ENCODE measurements at places on chromosomes 1 and 21. TPM values are rescaled to one million over a fixed set of nuclear protein-coding genes. Genes with fewer than 3 reads are reported as not detected.

GRCh38 chr1:8419172-8419571 is 101.3 kb downstream of the SLC45A1 start:
- DNase-seq = no peak

DNA sequence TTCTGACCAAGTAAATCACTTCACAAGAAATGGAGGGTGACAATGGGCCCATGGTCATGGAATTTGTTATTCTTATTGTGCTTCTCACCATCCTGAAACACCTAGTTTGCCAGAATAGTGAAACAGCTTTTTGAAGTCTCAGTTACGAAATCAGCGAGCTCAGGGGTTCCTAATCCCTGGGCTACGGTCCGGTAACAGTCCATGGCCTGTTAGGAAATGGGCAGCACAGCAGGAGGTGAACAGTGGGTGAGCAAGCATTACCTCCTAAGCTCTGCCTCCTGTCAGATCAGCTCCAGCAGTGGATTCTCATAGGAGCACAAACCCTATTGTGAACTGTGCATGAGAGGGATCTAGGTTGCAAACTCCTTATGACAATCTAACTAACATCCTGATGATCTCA is 1356.3 kb downstream of the KCNT2 start:
- DNase-seq = no peak

GRCh38 chr1:215523906-215524305 is 43.2 kb upstream of the KCTD3 start:
- DNase-seq = no peak

DNA sequence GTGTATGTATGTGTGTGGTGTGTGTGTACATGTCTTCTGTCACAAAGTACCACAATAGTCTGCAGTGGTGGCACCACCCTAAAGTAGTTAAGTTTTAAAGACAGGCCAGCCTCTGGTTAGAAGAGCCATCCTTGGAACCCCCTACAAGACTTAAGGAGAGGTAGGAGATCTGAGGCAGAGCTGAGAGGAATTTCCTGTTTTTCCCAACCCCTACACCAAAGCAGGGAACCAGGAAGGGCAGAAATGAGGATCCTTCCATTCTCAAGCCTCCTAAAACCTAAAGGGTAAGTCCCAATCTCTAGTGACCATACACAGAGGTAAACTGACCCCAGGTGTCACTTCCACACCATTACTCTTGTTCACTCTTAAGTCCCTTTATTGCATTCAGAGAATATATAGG is 11.1 kb downstream of the PEA15 start:
- no peak for DNase-seq

DNA sequence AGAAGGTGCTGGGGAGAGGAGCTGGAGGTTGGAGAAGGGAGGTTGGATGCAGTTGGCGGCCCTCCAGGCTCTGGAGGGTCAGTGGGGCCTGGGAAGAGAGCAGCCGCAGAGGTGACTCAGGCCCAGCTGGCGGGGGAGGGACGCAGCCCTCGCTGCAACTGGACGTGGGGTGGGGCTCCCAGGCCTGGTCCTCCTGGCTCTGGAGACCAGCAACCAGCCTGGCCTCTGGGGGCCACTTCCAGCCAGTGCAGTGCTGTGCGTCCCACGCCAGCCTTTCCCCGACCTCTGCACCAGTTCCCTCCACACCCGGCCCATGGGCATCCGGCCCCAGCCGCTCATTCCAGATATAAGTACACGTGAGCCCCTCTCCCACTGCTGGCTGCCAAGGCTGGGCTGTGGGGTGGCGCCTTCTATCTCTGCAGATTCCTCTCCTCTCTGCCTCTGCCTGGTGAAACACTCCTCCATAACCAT is 38.0 kb upstream of the COL18A1 start:
- DNase-seq = no peak

DNA sequence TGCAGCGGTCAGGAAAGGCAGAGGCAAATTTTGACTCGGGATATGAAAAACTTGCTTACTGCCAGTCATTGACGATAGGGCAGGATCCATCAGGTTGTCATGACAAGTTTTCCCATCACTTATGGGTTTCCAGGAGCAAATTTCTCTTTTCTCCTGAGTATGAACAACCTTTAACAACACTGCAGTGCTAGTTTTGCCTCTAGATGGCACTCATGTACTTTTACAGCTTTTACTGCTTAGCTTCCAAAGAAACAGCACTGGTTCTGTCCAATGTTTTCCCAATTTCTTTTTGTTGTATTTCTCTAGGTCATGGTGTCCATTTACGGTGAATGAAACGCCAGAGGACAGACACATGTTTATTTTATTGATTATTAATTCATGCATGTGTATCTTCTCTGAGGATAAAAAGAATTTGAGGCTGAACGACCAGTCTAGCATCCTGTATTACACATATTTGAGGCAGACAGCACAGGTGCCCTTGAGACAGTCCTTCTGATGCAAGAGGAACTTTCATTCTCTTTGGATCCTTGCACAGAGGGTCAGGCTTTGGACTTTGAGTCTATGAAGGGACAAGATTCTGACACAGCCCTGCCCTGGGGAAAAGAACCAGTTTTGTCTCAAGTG is 112.3 kb upstream of the TRABD2B start:
- no peak for DNase-seq

DNA sequence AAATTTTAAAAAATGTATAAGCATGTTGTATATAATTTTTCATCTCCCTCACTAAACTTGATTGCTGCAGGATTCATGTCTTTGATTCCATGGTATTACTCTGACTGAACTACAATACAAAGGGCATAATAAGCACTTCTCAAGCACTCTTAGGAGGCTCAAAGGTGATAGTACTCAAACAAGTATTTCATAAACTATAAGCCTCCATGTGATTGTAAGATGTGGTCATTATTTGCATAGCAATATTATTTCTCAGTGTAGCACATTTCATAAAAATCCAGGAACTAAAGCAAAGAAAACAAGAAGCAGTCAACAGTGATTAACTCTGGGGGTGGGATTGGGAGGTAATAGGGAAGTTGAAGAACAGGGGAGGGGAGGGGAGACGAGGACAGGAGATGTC is 106.2 kb upstream of the DPT start:
- no peak for DNase-seq

DNA sequence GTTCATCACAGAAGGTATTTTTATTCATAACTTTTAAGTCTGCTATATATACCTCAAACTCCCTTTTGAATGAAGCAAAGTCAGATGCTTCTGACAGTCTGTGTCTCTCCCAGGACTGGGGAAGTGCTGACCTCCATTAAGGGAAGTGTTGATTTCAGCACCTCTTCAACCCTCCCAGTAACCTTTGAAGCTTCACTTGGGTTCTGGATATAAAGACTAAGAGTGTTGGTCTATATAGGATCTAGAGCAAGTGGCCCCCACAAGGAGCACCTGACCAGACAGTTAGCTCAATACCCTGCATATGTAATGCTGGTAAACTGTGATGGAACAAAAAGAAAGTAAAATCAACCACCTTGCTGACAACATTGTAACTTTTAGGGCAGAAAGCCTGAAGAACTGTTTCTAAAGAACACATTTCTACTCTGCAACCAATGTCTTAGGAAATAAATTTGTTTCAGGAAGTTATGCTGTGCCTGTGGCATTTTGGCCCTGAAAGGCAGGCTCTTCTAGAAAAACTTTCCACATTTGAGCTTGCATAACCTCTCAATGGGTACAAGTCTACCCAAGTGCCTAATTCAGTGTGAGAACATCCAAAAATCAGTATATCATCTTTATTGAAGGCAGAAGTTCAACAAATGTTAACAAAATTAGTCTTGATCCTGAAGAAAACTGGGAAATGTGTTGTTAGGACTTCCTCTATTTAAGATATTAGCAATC is 865 bp upstream of the PTPN22 start:
- DNase-seq = no peak

DNA sequence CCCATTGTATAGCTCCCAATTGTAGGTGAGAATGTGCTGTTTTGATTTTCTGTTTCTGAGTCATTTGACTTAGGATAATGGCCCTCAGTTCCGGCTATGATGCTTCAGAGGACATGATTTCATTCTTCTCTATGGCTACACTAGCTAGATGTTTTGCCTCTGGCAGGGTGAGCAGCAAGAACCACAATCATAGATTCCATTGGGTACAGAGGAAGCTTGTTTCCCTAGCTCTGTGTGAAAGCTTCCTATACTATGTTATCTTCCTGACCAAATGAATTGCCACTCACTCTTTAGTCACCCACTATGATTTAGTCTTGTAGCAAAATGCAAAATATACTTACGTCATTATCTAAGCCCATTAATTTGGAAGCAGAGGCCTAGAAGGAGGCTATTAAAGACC is 616.3 kb downstream of the PLA2G4A start:
- no peak for DNase-seq

DNA sequence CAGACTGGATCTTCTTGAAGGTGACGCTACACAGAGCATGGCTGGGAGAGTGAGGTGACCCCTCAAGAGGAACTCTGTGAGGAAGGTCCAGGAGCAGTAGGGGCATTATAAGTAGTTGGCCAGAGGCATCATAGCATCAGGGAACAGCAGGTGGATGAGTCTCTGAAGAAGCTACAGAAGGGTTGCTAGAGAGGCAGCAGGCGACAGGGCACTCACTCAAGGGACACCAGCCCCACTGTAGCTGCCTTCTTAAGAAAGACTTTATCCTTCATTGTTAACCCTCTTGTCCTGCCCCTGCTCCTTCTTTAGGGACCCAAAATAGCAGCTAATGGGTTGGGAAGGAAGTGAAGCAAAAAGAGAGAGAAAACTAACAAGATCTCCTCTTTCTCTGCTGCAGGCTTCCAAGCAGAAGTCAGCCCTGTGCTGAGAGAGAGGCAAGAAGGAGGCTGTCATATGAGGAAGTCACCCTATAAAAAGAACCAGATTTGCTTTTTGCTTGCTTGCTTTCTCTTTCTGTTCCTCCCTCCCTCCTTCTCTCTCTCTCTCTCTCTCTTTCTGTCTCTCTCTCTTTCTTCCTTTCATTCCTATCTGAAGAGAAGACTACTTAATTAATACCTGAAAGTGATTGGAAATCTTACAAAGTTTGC is 7.7 kb upstream of the CD5L start:
- no peak for DNase-seq

GRCh38 chr1:246005067-246005466 is 502.0 kb downstream of the SMYD3 start:
- no peak for DNase-seq

Gene DPT
- total RNA-seq = not detected

Gene AP4B1
- 32.2 TPM for total RNA-seq

GRCh38 chr1:171994293-171994692 is 153.0 kb downstream of the DNM3 start:
- no peak for DNase-seq

DNA sequence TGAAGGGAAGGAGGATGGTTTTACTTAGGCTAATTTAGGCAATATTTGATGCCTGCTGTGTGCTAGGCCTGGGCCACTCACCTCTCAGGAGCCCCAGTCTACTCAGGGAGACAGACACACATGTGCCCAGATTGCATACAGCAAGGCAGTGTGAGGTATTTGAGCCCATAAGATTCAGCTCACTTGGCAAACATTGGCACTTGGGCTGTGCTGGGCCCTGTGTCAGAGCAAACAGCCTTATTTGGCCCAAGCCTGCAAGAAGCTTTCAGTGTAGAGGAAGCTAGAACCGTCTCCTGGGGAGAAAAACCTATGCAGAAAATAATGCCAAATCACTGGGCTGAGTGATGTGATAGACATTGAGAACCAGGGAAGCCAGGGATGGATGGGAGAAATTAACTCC is 3.9 kb upstream of the SYNC start:
- no peak for DNase-seq

DNA sequence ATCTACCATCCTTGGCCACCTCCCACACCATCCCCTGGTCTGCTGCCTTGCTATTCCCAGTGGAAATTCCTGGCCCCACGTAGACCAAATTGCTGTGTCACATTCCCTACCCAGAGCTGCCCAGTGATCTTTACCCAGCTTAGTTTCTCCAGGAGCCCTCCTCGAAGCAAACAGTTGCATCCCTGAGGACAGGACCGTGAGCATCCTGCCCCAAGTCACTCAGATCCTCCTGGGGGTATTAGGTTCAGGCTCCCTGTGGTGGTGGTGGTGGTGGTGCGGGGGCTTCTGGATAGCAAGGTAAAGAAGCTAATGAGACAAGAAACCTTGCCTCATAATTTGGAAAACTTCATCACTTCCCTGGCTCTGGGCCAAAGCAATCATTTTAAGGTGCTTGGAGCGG is 58.4 kb upstream of the RBM15 start:
- DNase-seq = no peak

GRCh38 chr1:93704052-93704451 is 22.4 kb upstream of the BCAR3 start:
- no peak for DNase-seq

GRCh38 chr1:119227456-119227855 is 87.0 kb upstream of the WARS2 start:
- DNase-seq = no peak

GRCh38 chr1:222019029-222019428 is 277.1 kb upstream of the DUSP10 start:
- DNase-seq = no peak

Gene LEFTY2
- total RNA-seq = not detected

Gene CFAP45
- 0.82 TPM for total RNA-seq

Gene FAM3B
- not detected for total RNA-seq

GRCh38 chr1:220819467-220820026 is 32.8 kb downstream of the MTARC1 start:
- DNase-seq = no peak

DNA sequence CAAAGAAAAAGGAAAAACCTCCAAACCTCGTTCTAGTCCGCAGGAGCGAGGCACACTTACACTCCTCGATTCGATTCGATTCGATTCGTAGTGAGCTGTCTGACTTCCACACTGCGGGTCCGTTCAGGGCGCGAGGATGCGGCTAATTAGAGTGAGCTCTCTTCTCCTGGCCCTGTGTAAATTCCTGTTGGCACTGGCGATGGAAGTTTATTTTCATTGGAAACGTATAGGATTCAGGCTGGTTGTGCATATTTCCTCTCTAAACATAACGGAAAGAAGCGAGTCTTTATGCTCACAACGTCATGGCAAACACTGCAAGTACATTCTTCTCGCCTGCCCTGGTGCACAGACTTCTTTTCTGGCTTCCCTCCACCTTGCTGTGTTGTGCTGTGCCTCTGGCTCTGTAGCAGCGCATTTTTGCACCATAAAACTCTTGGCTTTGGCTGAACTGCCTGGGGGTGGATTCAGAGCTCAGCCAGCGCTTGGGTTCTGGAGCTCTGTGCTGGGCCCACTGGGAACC is 2.7 kb downstream of the HUNK start:
- DNase-seq = no peak

Gene FALEC
- not detected for total RNA-seq

Data from activated T-cell treated with anti-CD3 and anti-CD28 coated beads, Interleukin-2, amount 50 U/mL, for 4 hours (primary cell).